ENCODE measurements at places on chromosomes 6 and 20.

DNA sequence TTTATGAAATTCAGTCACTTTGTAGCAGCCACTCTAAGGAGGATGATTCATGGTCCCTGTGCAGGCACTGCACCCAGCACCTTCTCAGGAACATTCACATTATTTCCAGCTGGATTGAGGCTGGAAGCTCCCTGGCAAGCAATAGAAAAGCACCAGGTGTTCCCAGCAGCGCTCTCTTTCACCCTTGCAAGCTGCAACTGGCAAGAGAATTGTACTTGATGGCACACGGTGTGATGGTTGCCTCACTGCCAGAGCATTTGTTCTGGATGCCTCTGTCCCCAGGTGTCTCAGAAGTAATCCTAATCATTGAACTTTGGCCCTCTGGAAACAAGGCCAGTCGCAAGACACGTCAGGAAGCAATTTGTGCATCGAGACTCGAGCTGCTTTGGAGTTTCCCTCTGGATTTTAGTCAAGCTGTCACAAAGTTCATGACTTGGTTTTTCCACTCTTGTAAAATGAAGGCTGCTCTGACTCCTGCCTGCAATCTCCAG, 24.9 kb upstream of the PHACTR2 start:
- DNase-seq: no peak

GRCh38 chr6:130365166-130366106, at the start of gene TMEM200A:
Gene TMEM200A (plus strand): TSS chr6:130366017. CDS start chr6:130440423, 74,406 bp downstream.
- DNase-seq: no peak

- DNase-seq: no peak
Observed at GRCh38 chr6:55433446-55434130, 106.3 kb downstream of the GFRAL start.

GRCh38 chr6:43216200-43216599, 13.1 kb downstream of the DNPH1 start:
- DNase-seq: no peak

Measured in GM18507 (cell line).